ENCODE measurements at places on chromosomes 11 and 22.

DNA sequence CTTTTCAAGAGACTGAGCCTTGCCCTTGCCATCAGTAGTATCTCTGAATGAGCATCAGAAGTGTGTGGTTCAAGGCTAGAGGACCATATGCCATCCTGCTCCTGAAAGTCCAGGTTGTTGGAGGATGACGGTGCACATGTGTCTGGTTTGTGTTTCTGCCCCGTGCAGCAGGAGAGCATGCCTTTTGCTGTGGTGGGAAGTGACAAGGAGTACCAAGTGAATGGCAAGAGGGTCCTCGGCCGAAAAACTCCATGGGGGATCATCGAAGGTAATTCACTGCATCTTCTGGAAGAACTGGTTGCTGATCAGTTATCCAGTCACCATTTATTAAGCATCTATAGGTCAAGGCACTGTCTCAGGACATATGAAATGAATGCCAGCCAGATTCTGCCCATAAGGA is 6.1 kb upstream of the WBP2NL start:
- DNase-seq, result no peak

DNA sequence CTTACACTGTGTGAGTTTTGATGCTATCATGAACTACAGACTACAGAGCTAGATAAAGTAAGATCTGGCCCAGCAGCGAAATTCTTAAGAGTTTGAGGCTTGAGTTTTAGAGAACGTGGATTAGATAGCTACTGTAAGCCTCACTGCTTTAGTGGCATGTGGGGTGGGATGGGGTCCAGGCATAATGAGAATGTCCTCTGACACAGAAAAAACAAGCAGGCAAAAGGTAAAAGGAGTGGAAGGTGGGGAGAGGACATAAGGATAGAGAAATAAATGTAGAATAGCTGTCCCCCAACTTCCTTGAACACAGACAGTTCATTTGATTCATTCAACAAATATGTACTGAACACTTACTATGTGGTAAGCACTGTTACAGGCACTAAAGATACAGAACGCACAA is 324.5 kb upstream of the PITPNB start:
- no peak for DNase-seq

- DNase-seq, result no peak
Observed at GRCh38 chr11:114604886-114605285, 9.3 kb upstream of the NXPE4 start.

DNA sequence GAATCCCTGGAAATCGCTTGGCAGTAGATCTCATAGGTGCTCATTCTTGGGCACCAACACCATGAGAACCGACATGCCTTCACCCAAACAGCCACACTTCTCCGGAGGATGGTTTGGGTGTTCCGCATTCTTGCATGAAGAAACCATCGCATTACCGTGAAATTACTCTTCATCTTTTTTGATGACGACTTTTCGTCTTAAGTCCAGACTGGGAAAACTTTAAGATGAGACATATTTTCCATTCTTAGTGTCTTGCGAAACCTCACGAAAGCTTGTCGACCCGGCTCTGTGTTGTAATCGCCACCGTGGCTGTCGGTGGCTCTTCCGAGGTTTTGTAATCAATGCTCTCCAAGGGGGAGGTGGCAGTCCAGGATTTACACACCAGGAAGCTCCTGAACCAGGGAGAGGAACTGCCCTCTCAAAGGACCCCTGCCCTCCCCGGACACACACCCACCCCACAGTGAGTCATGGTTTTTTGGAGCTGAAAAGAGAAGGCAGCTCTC is 1.7 kb downstream of the TOM1 start:
- no peak for DNase-seq

DNA sequence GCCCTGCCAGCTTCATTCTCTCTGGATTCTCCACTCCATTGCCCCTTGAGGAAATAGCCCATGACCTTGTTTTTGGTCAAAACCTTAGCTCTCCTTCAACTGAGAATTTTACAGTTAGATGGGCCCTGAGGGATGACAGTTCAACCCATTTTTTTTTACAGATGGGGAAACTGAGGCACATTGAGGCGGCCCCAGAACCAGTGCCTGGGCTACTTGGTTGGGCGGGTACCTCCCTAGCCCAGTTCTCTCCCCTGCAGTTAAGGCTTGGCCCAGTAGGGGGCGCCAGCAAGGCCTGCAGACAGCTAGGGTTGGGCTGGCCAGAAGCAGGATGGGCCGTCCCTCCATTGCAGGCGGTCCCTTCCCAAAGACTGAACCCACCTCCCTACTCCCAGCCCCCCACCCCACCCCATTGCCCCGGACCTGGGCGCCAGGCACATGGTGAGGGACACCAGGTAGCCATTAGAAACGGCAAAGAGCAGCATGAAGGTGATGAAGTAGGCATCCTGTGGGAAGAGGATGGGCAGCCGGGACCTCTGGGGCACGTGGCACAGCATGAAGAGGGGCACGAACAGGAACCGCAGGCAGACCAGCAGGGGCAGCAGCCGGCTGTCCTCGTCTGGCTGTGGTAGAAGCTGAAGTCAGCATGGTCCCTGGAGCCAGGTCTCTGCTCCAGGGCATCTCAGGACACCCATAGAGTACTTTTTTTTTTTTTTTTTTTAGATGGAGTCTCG is 7.6 kb downstream of the SLC29A2 start:
- no peak for DNase-seq

- no peak for DNase-seq
Observed at GRCh38 chr11:124717786-124718651, 21.7 kb upstream of the NRGN start.

GRCh38 chr11:121958323-121958970 is 157.6 kb downstream of the BLID start:
- no peak for DNase-seq

- peak; percentile 41 for DNase-seq
Observed at GRCh38 chr11:75507571-75507970, 18.2 kb downstream of the GDPD5 start.

GRCh38 chr22:50169774-50170341 is 673 bp upstream of the PANX2 start:
- peak; percentile 24 for DNase-seq

DNA sequence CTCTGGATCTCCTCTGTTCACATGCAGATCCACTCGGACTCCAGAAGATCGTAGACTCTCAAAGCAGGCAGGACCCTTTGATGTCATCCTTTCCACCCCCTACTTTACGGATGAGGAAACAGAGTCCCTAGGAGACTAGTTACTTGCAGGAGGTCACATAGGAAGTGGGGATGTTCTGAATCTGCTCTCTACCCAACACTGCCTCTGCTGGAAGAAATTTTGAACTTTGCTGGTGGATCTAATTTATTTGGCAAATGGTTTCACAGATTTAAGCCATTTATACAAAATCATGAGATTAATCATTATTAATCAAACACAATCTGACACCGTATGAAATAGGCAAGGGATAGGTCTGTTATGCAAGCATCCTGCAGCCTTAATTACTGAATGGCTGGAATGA is 55.0 kb upstream of the USP47 start:
- peak; percentile 41 for DNase-seq

- no peak for DNase-seq
Observed at GRCh38 chr11:117969160-117969991, 16.8 kb upstream of the IL10RA start.

DNA sequence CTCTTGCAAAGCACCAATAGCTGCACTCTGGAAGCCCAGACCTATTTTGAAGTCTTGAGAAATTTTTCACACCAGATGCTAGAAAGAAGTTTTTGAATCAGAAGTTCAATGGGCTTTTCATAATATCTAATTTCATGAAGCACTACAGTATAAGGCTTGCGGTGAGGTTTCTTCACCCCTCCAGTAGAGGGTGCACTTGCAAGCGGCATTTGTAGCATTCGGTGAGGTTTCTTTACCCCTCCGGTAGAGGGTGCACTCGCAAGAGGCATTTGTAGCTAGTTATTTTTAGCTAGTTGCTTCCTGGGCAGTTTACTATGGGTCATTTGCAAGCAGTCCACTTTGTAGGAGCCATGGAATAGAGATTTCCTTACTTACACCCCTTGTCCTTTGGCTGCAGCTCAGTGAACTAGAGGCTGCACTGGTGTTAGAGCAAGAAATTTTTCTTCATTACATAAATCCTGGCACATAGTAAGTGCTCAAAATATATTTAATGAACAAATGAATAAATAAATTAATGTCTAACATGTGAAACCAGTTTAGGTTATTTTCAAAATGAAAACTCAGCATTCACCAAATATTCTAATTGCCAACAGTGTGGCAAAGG is 7.8 kb upstream of the NOX4 start:
- no peak for DNase-seq

DNA sequence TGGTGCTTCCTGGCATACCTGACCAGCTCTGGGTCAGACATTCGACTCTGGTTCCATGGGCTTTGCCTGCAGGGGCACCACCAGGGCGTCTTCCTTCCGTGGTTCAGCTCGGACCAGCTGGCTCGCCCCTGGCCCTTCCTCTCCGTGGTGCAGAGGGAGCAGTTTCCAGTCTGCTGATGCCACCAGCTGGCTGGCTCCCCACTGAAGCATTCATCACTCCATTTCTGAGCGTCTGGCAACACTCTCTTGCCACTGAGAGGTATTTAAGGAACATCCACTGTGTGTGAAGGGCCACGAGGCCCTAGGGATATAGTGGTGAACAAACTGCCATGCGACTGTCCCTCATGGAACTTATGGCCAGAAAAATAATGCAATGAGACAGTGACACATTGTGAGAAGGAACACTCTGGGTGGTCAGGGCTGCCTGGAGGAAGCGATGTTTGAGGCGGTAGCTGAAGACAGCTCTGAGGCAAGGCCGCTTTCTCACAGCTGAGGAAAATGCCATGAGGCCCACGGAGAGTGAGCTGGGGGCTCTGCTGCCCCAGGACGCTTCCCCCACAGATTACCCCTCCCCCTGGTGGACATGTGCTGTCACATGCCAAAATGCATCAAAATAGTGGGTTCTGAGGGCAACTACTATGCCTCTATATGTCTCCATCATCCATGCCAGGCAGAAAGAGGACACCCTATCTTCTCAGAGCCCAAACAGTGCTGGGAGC is 44.9 kb upstream of the ARFGAP3 start:
- DNase-seq, result peak; percentile 82

DNA sequence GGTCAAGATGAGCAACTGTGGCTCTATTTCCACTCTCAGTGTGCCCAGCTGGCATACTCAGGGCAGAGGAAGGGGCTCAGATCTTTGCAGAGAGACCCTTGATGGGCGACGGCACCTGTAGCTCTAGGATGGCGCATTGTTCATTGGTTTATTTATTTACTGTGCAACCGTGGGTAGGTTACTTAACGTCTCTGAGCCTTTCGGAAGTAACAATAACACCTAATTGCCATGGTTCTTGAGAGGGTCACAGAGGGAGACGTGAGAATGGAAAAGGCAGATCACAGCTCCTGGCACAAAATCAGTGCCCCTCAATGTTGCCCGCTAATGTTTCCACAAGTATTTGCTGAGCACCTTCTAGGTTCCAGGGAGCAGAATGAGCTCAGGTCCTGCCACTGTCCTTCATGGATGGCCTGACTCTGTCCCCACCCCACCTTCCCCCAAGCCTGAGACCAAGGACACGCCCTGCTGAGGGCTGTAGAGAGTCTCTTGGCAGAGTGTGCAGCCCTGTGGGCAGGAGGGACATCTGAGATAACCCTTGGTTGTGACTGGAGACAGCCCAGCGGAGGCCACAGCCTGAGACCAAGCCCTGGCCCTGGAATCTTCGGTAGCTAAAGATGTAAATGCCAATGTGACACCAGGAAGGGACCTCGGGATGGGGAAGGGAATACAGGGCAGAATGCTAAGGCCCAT is 780 bp upstream of the ALDH3B2 start:
- DNase-seq, result no peak

GRCh38 chr11:111443640-111444039 is 64.6 kb upstream of the POU2AF1 start:
- no peak for DNase-seq

DNA sequence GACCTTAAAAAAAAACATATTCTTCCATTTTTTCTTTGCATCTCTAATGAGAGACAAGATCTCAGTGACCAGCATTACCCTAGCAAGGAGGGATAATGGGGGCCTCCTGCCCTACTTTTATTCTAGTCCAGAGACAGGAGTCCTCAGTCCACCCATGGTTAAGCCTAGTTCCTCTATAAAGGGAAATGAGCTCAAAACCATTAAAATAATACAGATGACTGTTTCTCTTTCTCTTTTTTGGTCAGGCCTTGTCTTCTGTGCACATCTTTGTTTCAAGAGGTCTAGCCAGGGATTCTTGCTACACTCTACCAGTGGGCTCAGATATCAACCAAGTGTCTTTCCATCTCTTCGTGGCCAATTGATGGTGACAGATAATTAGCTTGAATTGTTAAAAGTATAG is 73.1 kb downstream of the MPPED2 start:
- DNase-seq, result no peak
